Inflammatory macrophage treated with lipopolysaccharide for 1 hour (primary cell): ENCODE measurements at places on chromosomes 1 and 21.

- no peak for DNase-seq
Measured at GRCh38 chr21:29218749-29219148, 80.0 kb upstream of the BACH1 start.

GRCh38 chr1:230231774-230232145 is 164.7 kb downstream of the GALNT2 start:
- peak; percentile 46 for DNase-seq

- no peak for DNase-seq
Measured at GRCh38 chr1:116316373-116316772, 56.7 kb upstream of the ATP1A1 start.

GRCh38 chr21:26368591-26369320 is 198.2 kb upstream of the APP start:
- no peak for DNase-seq

- peak; percentile 60 for DNase-seq
Measured at GRCh38 chr1:16298653-16299052, 53.6 kb downstream of the FBXO42 start.

DNA sequence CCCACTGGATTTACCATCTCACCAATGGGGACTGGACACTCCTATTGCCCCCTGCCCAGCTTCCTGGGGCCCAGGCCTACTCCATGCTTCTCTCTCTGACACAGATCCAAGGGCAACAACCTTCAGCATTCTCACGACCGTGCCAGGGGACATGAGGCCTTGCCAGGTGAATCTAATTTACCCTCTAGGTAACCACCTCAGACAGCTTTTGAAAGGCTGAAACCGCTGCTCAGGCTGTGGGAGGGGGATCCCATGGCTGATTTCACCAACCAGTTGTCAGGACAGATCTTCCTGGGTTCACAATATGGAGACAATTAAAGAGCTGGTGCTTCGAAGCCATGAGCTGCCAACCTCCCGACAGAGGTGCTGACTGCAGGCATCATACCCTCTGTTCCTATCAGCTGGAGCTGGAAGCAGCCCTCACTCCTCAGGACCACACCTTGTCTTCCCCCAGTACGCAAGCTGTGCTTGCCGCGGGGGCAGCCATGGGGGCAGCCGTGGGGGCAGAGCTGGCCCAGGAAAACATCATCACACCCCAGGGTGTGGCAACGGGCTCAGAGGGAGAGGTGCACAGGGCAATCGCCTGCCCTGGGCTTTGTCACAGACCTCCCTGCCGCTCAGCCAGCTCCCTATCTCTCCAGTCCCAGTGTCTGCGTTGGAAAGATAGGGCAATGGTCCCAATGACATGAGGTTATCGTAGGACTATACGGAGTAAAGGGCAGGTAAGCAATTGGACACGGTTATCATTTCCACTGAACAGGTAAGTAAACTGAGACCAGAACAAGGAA is 120.2 kb downstream of the DMRTB1 start:
- no peak for DNase-seq

DNA sequence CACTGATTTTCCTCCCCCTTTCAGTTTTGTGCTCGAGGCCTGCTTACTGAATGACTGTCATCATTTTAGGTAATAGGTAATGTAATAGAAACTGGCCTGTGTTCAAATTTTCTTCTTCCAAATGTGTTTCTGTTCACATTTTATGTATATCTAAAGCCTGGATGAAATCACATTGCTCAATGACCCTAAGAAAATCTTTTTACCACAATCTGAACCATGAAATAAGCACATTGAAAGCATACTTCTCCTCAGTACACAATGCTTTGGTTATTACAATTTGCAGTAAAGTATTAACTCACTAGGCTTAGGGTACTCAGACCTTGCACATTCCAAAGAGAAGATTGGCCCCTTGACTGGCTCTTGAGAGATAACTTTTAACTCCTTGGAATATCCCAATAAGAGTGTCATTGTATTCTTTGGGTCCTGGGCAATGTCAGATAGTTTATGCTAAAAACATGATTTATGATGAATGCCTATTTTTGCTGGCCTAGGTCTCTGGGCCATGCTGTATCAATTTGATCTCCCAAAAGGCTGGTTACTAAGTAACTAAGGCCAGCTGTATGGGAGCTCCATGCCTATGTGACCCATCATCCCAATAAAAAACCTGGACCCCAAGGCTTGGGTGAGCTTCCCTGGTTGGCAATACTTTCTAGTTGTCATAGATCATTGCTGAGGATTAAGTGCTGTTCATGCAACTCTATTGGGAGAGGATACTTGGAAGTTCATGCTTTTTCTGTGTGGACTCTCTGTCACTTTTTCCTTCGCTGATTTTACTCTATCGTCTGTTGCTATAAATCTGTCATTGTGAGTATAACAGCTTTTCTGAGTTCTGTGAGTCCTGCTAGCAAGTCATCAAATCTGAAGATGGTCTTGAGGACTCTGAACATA is 293.9 kb downstream of the GRIK1 start:
- no peak for DNase-seq

DNA sequence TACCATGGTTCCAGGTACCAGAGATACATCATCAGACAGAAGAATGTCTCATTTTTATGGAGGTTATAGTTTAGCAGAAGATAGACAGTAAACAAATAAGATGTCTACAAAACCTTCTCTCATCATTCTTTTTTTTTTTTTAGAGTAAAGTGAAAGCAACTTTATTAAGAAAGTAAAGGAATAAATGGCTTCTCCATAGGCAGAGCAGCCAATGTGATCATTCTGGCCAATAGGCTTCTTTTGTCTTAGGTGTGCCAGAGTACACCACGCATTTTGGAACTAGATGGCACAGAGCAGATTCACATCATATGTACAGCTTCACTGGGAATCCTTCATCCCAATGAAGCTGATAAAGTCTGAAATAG is 428.2 kb downstream of the SMYD3 start:
- DNase-seq, result no peak

DNA sequence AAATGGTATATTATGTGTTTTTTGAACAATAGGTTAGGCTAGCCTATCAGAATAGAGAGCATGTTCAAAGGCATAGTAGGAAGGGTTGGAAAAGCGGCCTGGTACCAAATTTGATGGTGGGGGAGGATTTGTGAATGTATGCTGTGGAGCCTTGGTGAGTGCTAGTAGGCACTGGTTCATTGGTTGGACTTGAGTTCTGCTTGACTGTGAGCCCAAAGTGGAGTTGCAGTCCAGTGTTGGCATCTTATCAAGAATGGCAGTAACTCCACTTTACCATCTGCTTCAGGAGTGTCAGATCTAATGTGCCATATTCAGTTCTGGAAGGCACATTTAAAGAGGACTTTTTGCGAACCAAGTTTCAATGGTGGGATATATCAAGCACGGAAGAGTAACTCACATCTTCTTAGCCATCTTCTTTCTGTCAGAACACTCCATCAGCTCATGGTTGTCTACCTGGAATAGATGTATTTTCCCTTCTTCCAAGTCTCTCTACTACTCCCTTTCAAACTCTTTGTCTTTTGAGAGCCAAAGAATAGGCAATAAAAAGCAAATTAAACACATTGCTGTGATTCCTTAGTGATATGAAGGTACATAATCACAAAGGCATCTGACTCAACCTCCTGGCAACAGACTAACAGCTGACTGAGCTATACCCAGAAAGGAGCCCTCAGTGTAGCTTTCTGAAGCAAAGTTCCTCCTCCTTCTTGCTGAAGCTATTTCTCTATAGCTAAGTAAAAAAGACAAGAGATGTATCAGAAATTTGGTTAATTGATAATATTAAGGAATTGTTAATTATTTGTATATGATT is 21.7 kb downstream of the LRRC8B start:
- DNase-seq, result no peak

GRCh38 chr1:201327687-201328240 is 44.5 kb downstream of the PKP1 start:
- no peak for DNase-seq

GRCh38 chr1:238727670-238728069 is 658.7 kb upstream of the CHRM3 start:
- no peak for DNase-seq

GRCh38 chr1:78385744-78386462 is 104.9 kb upstream of the PTGFR start:
- no peak for DNase-seq

DNA sequence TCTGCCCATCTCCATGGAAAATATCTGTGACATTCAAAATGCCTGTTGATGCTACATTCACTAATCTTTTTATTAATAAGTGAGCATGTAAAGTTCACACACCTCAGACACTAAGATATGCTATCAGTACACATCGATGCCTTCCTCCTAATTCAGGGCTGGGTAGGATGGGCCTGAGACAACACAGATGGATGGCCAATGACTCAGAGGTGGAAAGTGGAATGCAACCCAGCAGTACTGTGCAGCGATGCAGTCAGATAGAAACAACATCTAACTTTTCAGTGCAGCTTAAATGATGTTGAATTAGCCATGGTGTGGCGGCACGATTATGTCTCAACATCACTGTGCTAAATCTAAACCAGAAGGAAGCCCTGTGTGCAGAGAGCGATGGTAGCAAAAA is 161.6 kb upstream of the KCNJ15 start:
- DNase-seq, result no peak

DNA sequence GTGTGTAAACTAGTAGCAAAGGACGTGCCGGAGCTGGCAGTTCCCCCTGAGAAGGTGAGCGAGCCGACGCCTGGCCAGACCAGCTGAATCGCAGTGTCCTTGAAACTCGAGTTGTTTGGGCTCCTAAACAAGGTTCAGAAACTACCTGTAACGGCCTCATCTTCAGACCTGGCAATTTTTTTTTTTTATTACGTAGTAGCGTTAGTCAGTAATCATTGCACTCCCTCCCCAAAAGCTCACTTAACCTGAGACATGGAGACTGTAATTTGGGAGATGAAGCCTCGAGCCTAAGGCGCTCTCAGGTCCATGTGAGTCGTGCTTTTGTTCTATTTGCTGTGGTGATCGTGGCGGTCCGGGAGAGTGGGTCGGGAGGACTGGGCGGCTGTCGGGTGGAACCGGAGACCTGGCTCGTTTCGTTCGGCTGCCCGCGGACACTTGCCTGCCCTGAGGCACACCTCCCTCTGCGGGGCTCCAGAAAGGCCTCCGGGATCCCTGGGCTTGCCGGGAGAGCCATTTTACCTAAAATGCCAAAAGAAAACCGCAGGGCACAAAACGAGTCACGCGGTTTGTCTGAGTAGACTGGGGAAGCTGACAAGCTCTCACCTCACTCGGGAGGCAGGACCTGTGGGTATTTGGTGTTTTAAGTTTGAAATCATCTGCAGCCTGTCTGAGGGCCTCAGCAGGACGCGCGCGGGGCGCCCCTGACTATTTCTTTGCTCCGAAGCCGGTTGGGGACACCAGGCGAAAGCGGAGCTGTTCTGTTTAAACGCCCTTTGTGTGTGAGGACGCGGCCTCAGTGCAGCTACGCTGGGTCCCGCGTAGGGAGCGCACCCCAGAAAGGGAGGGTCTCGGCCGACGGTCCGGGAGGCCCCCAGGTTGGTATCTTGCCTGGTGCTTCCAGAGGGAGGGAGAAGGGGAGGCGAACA is 722 bp downstream of the LHX8 start:
- no peak for DNase-seq

- peak; percentile 61 for DNase-seq
Measured at GRCh38 chr1:203871114-203871880, 9.9 kb downstream of the SNRPE start.

GRCh38 chr1:44575396-44575795 is 98.9 kb downstream of the TMEM53 start:
- no peak for DNase-seq

GRCh38 chr1:204188959-204189639 is 7.2 kb downstream of the KISS1 start:
- peak; percentile 20 for DNase-seq

DNA sequence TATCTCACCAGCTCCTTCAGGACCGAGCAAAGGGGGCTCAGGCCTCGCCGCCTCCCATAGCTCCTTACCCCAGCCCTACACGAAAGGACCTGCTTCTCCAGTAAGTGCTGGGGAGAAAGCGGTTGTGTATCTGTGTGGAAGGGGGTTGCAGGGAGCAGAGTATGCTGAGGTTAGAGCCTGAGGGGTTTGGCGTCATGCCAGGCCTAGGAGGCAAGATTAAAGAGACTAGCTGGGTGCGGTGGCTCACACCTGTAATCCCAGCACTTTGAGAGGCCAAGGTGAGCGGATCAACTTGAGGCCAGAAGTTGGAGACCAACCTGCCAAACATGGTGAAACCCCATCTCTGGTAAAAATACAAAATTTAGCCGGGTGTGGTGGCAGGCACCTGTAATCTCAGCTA is 14.1 kb upstream of the RASSF5 start:
- DNase-seq, result no peak

GRCh38 chr1:216142921-216143320 is 280.3 kb downstream of the USH2A start:
- DNase-seq, result no peak
